ENCODE measurements at places on chromosomes 2 and 18.
A peak's percentile ranks its signal among the peaks of the same experiment; 100 is the strongest.

DNA sequence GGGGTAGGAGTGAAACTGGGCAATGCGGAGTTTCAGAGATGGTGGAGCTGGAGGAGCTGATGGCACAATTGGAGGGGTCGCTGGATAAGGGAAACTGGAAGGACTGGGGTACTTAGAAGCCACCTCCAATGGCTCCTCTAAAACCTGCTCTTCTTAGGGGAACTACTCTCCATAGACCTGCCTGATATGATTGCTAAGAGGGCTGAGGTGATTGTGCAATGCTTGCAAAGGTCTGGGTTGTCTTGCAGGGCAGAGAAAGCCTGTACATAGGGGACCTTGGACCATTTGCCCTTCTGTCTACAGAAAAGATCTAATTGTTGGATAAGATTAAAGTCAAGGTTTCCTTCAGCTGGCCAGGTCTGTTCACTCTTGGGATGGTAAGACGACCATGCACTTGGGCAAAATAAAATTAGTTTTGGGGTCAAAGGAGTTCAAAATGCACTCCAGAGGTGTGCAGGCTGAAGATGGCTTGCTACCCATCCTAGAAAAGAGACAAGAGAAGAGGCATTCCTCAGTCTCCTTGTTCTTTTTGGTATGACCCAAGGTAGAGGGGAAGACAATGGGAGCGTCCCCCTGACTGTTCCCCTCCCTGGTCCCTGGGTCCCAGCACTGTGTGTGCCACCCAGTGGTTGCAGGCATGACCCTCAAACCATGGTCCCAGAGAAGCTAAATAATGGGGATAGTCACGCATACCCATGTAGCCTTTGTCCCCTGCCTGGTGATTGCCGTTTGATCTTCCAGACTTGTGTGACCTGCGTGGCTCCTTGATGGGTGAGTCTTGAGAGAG, 41.1 kb downstream of the STK17B start:
- peak; percentile 48 for DNase-seq

DNA sequence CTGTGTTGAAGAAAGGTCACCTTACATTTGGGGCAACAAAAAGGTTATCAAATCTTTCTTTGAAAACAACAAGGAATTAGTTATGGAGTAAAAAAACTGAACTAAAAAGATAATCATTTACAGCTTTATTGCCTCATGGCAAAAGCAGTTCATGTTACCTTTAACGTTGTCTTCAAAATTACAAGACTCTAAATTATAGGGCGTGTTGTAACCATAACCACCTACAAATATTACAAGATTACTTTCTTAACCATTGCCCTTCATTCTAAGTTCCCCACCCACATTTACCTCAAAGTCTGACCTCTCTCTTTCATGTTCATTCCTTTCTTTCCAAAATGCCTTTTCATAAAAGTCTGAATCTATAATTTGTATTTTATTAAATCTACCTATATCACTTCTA, 74.6 kb upstream of the LRATD1 start:
- no peak for DNase-seq

GRCh38 chr2:234425639-234426603, 71.0 kb downstream of the ARL4C start:
- DNase-seq, result no peak

GRCh38 chr2:10469301-10469700, 21.2 kb upstream of the ODC1 start:
- DNase-seq, result no peak
